Immature natural killer cell (primary cell): ENCODE measurements at places on chromosomes 2 and 18. TPM values are rescaled to one million over a fixed set of nuclear protein-coding genes. Genes with fewer than 3 reads are reported as not detected.
A peak's percentile ranks its signal among the peaks of the same experiment; 100 is the strongest.

DNA sequence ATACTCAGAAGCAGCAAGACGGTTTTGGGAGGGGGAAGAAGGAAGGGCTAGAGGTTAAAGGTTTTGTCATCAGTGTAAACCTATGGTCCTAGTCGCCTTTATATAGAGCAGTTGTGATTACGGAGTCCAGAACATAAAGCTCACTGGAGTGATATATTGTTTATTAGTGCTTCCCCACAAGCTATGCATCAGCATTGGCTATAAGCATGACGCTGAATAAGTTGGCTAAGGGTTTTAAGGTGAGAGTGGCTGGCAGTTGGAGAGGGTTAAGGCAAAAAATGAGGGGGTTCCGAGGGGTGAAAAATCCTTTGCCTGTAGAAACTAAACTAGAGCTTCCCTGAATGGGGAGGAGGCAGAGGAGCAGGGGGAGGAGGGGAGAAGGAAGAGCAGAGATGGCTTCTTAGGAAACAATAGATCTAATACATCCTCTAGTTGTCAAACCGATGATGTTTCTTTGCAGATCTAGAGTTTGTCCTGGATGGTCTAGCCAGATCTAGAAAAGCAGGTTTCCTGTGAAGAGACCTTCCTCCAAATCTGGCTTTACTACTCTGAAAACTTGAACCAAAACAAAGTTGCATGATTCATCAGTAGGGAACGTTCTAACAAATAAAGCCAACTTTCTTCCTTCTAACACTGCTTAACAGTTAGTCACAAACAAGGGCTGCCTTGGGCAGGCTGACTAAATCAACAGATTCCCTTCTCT lies 2.5 kb downstream of the KLF7 start:
- peak; percentile 18 for DNase-seq

- no peak for DNase-seq
These were observed 163.1 kb downstream of the TTC32 start for GRCh38 chr2:19738707-19739106.

DNA sequence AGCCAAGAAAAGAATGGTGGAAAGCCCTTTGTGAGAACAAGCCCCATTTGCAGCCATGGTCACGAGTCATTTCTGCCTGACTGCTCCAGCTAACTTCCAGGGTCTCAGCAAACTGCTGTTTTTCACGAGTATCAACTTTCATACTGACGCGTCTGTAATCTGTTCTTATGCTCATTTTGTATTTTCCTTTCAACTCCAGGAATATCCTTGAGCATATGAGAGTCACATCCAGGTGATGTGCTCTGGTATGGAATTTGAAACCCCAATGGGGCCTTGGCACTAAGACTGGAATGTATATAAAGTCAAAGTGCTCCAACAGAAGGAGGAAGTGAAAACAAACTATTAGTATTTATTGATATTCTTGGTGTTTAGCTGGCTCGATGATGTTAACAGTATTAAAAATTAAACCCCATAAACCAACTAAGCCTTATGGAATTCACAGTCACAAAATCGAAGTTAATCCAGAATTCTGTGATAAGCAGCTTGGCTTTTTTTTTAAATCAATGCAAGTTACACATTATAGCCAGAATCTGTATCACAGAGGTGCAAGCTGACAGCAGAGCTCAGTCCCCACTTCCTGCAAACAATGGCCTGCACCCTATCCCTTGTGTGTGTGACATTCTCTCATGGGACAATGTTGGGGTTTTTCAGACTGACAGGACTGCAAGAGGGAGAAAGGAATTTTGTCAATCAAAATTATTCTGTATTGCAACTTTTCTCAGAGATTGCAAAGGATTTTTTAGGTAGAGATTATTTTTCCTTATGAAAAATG lies 26.1 kb downstream of the SLC14A1 start:
- DNase-seq, result no peak

DNA sequence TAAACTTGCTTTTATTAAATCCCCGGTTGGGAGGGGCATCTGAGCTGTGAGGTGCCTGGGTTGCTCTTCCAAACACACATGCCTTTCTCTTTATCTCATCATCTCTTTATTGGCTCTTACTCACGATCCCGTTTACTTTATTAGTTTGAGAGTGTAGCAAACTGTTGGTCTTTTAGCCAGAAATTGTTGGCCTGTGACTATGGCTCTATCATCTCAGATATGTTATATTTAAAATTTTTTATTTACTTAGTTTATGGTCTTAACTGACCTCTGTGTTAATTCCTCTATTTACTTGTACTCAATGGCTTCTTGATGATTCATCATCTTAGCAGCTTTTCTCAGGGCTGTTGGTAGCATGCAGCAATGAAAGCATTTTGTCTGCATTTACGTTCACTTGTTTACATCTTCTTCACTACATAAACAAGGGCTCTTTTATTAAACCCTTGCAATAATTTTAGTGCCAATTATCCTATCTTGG lies 408.4 kb downstream of the HRH4 start:
- no peak for DNase-seq

GRCh38 chr2:117232305-117232704 lies 582.2 kb upstream of the DDX18 start:
- no peak for DNase-seq

DNA sequence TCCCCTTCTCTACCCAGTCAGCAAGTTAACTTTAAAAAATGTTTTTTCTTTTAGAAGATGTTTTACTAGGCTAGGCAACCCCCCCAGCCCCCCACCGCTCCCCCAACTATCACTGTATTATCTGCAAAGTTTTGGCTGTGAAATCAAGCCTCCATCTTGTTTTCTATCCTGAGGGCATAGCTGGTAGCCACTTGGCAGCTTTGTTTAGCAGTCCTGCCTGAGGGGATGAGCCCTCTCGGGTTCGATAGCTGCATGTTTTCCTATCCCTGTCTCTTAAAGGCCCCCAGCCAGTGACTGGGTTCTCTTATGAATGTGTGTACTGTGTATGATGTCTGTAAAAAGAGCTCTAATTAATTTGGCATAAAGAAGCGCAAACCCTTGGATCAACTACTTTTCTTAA lies 43.4 kb downstream of the MRO start:
- no peak for DNase-seq

GRCh38 chr2:220572385-220572784 lies 945.0 kb downstream of the SLC4A3 start:
- DNase-seq, result no peak

DNA sequence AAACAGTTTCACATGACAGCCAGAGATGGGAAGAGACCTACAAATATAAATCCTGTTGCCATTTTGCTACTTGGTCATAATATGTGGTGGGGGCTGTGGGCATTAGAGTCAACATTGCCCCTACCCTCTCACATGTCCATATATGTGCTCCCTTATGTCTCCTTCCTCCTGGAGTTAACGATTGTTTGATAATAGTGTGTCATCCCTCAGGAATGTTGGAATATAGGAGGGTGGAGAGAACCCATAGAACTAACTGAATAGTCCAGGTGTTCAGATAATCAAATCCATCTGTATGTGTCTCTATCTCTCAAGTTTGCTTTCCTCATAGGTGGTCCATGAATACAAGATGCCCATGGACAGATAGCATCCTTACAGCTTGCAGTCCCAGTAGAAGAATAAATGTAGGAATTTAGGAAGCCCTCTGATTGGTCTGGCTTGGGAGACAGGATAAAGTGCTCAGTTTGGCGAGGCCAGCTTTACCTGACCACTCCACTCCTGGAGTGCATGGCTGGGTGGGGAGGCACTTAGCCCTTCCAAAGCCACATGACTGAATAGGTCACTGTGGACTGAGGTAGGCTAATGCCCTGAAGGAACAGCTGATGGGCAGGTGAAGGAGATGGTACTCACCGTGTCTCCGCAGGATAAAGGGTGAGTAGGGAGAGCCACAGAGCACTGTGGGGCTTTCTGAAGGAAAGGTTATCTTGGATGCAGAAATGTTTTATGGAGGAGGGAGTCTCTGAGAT lies 166.9 kb downstream of the CDCA7 start:
- no peak for DNase-seq

GRCh38 chr2:238513346-238513745 lies 86.6 kb downstream of the ASB1 start:
- DNase-seq, result no peak

GRCh38 chr18:78766651-78767533 lies 212.7 kb upstream of the SALL3 start:
- no peak for DNase-seq

- no peak for DNase-seq
These were observed 133.1 kb upstream of the SEC11C start for GRCh38 chr18:59006461-59007067.

DNA sequence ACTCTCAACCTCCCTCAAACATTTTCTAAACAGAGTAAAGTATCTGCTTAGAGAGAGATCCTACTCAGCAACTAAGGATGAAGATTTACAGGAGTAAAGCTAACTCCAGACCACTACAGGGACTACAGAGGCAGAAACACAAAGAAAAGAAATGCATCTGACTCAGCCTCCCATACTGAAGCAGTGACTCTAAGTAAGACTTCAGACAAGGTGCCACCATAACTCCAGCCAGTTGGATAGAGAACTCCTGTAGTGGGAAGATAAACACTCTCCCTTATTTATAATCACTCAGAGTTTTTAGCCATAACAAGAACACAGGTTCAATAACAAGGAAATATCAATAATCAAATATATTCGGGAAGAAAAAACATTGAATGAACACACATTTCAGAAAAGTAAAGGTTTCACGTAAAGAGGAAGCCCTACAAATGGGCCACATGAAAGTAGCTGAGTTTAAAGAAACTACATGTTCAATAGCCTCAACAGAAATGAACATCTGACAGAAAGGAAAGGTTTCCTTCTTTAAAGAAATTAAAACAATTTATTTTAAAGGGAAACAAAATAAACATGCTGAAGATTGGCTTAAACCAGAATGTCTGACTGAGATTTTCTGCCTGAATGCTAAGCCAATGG lies 519.9 kb downstream of the KCNJ3 start:
- DNase-seq, result no peak

DNA sequence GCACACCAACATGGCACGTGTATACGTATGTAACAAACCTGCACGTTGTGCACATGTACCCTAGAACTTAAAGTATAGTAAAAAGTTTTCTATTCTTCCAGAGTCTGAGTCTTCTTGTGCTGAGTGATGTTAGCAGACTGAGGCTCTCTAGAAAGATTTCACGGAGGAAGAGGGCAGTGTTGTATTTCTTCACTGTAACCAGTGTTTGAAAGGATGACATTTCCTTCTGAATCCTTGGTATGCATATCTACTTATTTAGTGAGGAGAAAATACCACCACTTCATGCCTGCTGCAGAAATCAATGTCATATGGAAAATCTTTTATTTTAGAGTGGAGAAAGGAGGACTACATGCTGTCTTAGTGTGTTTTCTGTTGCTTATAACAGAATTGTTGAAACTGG lies 357.1 kb downstream of the CCDC85A start:
- no peak for DNase-seq

- DNase-seq, result no peak
These were observed 133.3 kb downstream of the DNAH6 start for GRCh38 chr2:84649487-84650142.

DNA sequence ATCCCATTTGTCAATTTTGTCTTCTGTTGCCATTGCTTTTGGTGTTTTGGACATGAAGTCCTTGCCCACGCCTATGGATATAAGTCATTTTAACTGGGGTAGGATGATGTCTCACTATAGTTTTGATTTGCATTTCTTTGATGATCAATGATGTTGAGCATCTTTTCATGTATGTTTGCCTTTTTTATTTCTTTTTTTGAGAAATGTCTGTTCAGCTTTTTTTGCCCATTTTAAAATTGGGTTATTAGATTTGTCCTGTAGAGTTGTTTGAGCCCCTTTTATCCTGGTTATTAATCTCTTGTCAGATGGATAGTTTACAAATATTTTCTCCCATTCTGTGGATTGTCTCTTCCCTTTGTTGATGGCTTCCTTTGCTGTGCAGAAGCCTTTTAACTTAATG lies 75.3 kb downstream of the COMMD1 start:
- DNase-seq, result no peak

GRCh38 chr2:15313657-15314056 lies 247.5 kb downstream of the NBAS start:
- no peak for DNase-seq

- DNase-seq, result no peak
These were observed 47.0 kb upstream of the TGIF1 start for GRCh38 chr18:3402982-3403451.

GRCh38 chr2:240988146-240988545 lies 10.3 kb upstream of the SNED1 start:
- DNase-seq, result no peak

DNA sequence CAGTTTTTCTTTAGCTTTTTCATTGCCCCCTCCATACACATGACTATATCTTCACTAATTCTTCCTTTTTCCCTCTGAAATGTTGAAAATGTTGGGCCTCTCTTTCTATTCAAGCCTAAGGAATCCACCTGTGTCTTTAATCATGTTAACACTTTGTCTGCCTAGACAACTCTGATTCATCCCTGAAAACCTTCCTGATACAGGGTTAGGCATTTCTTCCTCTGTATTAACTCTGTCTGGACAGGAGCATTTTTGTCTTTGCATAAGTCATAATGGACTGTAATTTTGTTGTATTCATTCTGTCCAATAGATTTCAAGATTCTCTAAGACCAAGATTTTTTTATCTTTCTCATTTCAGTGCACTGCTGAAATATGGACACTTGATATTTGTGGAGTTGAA lies 297.3 kb downstream of the IKZF2 start:
- DNase-seq, result no peak

DNA sequence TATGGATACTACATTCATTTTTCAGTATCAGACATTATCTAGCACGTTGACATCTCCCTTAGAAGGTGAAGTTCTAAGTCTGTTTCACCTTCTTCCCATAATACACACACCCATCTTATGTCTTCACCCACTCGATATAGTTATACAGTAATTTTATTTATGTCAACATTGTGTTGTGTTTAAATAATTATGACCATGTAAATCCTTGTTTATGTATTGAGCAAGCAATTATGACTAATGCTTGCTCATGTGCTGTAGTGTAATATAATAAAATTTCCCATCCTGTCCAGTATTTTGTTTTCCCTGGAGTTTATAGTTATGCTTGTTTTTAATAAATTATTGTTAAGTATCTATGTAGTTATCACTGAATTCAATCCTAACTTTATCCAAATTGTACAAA lies 163.2 kb downstream of the MTX2 start:
- DNase-seq, result no peak

GRCh38 chr2:10495311-10495987 lies 47.3 kb upstream of the ODC1 start:
- no peak for DNase-seq

GRCh38 chr2:44545005-44545404 lies 183.3 kb downstream of the CAMKMT start:
- no peak for DNase-seq

The NEU4 gene
- not detected for polyA plus RNA-seq

The SP9 gene
- not detected for polyA plus RNA-seq

The ZSWIM2 gene
- not detected for polyA plus RNA-seq

The CYBRD1 gene
- polyA plus RNA-seq, result 32.1 TPM

The FEV gene
- not detected for polyA plus RNA-seq

The CHRND gene
- polyA plus RNA-seq, result not detected

The GBX2 gene
- not detected for polyA plus RNA-seq

The MATN3 gene
- not detected for polyA plus RNA-seq

The TNFAIP6 gene
- polyA plus RNA-seq, result not detected

The TMEM247 gene
- polyA plus RNA-seq, result not detected

The TMEM127 gene
- polyA plus RNA-seq, result 31.3 TPM

The SERPINB2 gene
- not detected for polyA plus RNA-seq

The SLC38A11 gene
- not detected for polyA plus RNA-seq
